Activated naive CD4-positive, alpha-beta T cell (primary cell): ENCODE measurements at places on chromosomes 3 and 15.

DNA sequence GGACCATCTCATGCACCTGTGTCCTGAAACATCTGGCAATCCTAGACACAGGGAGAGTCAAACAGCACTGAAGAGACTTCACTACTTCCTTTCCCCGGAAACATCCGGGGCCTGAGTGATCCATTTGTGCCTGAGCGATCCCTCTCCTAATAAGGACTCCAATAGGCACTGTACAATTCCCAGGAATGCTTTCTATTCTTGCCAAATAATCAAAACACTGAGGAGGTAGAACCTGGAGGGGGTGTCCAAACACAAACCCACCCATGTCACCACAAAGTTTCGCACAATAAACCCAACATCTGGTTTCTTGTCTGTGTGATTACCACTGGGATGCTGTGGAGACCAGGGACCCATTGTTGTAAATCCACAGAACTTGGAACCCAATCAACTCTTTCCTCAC is 205.0 kb downstream of the OPA1 start:
- no peak for DNase-seq

GRCh38 chr3:12143949-12144504 is 14.7 kb downstream of the TIMP4 start:
- no peak for DNase-seq

DNA sequence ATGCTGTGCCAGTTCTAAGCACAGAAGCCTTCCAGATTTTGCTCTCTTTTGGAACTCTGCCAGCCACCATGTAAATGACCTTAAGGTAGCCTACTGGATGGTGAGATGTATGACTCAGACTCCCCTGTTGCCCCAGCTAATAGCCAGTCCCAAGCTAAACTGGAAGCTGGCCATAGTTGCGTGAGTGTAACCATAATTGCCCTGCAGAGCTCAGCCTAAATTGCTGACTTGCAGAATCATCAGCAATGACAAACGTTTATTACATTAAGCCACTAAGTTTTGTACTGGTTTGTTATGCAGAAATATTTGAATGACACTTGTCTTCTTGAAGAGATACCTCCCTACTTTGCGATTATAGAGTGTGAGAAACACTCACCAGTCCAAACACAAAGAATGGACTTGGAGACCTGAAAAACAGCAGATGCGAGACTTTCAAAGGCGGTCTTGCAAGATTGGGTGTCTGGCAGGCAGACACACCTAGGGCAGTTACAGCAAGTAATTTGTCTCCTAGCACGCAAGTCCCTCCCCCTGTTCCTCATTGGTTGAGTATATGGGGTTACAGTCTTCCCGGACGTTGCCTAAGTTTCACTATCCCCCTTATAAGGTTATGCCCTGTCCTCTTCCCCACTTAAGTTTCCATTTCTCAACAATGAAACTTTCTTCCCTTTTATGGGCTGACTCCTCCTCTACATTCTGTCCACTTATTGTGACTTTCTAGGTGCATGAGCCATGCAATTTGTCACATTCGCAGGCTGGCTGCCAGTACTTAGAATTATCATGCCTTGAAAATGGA is 83.6 kb upstream of the XCR1 start:
- DNase-seq: no peak

- DNase-seq: no peak
These were observed 108.5 kb downstream of the ZIC4 start for GRCh38 chr3:147297761-147298350.

- DNase-seq: no peak
These were observed 34.9 kb downstream of the FLNB start for GRCh38 chr3:58042947-58043707.

GRCh38 chr3:111103807-111104206 is 32.2 kb downstream of the NECTIN3 start:
- no peak for DNase-seq

- DNase-seq: no peak
These were observed 52.1 kb upstream of the PRTG start for GRCh38 chr15:55795031-55795430.

DNA sequence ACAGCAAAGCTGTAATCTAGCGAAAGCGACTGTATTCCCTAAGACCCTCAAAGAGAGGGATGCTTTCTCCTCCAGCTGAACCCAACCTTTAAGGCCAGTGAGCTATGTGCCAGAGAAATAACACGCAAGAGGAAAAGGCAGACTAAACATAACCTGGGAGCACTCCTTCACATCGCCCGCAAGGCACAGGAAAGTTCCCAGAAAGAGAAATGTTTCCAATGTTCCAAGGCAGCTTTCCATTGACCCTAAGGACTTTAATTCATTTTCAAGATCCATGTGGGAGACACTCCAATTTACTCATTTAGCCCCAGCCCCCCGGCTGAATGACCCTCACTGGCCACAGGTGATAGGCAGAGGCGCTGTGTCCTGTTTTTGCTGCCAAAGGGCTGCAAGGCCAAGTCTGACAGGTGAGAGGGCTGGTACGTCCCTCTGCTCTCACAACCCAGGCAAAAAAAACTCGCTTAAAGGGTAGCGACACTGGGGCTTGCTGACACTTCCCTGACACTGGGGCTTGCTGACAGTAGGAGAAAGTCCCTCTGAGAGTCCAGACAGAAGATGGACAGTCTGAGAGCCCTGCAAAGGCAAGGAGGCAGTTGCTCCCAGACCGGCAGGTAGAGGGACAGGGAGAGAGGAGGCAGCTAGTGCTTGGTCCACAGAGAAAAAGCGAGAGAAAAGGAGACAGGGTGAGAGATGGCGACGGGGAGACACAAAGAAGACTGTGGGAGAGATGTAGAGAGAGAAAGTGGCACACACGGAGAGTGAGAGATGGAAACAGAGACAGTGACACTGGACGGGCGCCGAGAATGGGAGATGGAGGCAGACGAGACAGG is 702 bp downstream of the ARHGEF3 start:
- DNase-seq: no peak
